ENCODE measurements at places on chromosomes 5 and 9. TPM values are rescaled to one million over a fixed set of nuclear protein-coding genes. Genes with fewer than 3 reads are reported as not detected.

GRCh38 chr5:72883850-72884249 is 67.4 kb downstream of the TNPO1 start:
- DNase-seq = no peak

- DNase-seq = peak; percentile 40
Observed at GRCh38 chr5:35319333-35320002, 89.2 kb upstream of the PRLR start.

- no peak for DNase-seq
Observed at GRCh38 chr9:116800885-116801284, 113.8 kb downstream of the TRIM32 start.

- no peak for DNase-seq
Observed at GRCh38 chr5:72814104-72814503, 2.4 kb upstream of the TNPO1 start.

- no peak for DNase-seq
Observed at GRCh38 chr5:156037151-156037909, 289.6 kb upstream of the SGCD start.

GRCh38 chr5:98774192-98775033 is 950 bp downstream of the RGMB start:
- DNase-seq = peak; percentile 72

GRCh38 chr5:52804981-52805380 is 17.3 kb downstream of the ITGA1 start:
- no peak for DNase-seq

DNA sequence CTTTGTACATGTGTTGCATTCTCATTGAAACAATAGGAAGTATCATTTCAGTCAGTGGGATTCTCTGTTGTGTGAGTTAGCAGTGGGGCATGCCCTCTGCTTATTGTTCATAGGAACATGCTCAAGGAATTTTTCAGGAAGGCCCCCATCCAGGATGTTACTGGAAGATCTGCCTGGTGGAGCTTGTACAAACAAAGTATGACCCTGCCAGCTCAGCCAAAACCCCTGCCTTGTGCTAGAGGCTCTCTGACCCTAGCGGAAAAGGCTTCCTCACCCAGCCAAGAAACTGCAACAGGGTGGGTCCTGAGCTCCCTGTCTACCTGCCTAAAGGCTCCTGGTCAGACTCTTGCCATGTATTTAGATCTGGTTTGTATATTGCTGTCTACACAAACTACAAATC is 43.2 kb downstream of the MRRF start:
- no peak for DNase-seq

DNA sequence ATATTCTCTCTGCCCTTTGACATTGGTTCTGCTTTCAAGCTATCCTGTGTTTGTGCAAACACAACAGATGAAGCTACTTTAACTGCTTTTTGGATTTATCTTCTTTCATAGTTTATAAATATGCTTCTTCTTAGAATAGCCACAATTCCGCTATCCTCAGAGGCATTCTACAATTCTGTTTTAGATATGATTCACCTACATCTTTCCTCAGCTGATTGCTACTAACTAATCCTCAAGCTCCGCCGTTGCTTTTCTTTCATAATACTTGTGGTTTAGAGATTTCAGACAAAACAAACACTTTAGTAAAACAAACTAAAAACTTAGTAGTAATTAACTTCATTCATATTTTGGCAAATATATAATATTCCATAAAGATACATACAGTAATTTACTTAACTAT is 52.5 kb downstream of the ECPAS start:
- DNase-seq = no peak

DNA sequence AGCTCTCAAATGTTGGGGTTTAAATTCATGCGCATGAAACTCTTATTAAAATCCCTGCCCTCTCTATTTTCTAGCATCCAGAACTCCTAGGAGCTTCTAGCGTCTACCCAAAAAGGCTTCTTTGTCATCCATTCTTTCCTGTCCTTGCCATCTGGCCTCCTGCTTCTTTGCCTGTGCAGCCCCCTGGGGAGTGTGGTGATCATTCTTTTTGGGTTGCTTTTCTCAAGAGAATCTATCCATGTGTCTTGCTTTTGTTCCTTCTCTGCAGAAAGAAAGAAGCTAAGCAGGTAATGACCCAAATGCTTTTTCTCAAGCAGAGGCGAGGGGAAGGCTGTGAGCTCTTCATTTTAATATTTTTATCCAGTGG is 26.6 kb downstream of the SKP2 start:
- DNase-seq = no peak

DNA sequence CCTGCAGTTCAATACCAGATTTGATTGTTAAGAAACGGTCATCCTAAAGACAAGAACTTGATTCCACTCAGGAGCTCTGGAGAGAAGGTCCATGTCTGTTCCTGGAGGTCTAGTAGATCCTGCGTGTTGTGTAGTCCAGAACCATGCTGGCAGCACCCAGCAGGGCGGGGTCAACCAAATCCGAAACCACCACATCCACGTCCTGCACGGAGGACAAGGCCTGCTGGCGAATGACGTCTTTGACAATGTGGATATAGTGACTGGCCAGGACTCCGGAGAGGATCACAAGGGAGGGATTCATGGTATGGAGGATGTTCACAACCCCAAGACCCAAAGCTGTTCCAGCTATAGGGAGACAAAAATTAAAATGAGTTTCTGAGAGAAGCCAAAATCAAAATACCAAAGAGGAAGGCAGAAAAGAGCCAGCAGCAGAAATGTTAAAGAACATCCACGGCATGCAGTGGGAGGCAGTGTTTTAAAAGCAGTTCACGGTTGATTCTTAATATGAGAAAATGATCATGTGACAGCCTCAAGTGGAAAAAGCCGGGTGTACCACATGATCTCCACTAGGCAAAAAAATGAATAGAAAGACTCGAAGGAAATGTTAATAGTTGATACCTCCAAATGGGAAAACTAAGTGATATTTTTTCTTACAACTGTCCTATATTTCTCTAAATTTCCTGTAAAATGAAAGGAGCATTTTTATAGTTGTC is 26.7 kb downstream of the CLTA start:
- DNase-seq = no peak

- DNase-seq = no peak
Observed at GRCh38 chr9:85013703-85014102, 344.2 kb downstream of the NTRK2 start.

- no peak for DNase-seq
Observed at GRCh38 chr9:72985746-72986145, 32.9 kb upstream of the ALDH1A1 start.

DNA sequence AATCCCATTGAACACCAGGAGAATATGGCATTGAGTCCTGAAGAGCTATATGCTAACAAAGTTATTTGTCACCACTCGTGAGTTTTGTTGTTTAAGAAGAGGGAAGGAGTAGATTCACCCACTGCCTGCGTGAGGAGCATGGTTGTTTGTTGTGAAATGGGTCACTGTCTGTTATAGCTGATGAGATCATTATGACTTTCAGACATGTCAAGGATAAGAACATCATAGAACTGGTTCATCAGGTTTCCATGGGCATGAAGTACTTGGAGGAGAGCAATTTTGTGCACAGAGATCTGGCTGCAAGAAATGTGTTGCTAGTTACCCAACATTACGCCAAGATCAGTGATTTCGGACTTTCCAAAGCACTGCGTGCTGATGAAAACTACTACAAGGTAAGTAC is 76.9 kb downstream of the SYK start:
- no peak for DNase-seq

DNA sequence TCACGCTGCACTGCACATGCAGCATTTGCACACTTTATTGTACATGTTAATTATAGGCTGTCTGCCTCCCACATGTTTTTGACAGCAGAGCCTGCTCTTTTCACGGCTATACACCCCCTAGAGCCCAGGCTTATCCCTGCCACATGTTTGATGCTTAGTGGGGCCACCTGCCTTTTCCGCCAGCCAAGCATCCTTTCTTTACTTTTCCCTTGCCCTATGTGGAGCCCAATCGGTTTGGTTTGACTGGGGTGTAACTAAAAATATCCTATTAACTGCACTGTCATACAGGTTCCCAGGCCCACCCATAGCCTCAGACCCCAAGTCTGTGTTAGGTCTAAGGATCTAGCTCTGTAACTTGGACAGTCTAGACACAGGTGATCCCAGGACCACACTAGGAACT is 18.9 kb upstream of the S1PR3 start:
- no peak for DNase-seq

GRCh38 chr5:15105799-15106393 is 234.3 kb upstream of the ANKH start:
- DNase-seq = peak; percentile 52

- DNase-seq = no peak
Observed at GRCh38 chr9:76642074-76642473, 122.2 kb upstream of the PCA3 start.

The SAPCD2 gene
- polyA plus RNA-seq = 3.9 TPM

The SLC25A2 gene
- not detected for polyA plus RNA-seq

The PRR7 gene
- 0.96 TPM for polyA plus RNA-seq

The WNT8A gene
- not detected for polyA plus RNA-seq

Data from hindlimb muscle (tissue), 1 donor.